ENCODE measurements at places on chromosomes 13 and 19.
A peak's percentile ranks its signal among the peaks of the same experiment; 100 is the strongest.

DNA sequence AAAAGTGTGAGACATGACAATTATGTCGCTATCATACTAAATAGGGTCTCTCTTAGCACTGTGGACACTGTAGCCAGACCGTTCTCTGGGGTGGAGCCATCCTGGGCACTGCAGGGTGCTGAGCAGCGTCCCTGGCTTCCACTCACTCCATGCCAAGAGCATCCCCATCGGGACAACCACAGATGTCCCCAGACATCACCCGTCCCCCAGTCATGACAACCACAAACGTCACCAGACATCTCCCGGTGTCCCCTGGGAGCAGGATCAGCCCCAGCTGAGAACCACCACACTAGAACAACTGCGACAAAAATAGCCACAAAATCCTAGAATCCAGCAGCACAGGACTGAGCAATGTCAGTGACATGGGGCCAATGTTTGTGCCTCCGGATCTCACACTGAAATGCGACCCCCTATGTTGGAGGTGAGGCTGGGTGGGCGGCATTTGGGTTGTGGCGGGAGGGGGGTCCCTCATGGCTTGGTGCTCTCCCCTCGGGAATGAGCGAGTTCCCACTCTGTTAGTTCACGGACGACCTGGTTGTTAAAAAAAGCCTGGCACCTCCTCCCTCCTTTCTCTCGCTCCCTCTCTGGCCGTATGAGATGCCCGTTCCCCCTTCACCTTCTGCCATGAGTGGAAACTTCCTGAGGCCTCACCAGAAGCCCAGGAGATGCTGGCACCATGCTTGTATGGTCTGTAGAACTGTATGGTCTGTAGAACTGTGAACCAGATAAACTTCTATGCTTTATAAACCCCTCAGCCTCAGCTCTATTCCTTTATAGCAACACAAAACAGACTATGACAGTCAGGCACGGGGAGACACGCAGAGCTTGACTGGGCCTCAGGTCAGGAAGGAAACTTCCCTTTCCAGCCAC is 93.9 kb downstream of the GADD45B start:
- no peak for DNase-seq

DNA sequence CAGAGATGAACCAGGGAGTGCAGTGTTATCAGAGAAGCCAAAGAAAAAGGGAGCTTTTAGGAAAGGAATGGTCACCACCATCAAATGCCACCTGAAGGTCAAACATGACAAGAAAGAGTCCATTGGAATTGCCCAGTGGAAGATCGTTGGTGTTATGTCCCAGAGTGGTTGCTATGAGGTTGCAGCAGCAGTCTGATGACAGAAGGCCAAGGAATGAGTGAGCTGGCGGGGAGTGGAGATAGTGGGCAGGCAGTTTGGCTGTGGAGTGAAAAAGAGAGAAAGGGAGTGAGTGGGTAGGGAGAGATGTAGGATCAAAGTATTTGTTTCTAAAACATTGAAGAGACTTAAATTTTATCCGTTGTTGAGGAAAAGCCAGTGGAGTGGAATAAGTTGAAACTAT is 117.4 kb upstream of the WASF3 start:
- DNase-seq: no peak

GRCh38 chr19:54558339-54558738 is 15.3 kb upstream of the LILRA2 start:
- DNase-seq: no peak

- DNase-seq: peak; percentile 29
Observed at GRCh38 chr13:113297370-113298042, 467 bp downstream of the LAMP1 start.

DNA sequence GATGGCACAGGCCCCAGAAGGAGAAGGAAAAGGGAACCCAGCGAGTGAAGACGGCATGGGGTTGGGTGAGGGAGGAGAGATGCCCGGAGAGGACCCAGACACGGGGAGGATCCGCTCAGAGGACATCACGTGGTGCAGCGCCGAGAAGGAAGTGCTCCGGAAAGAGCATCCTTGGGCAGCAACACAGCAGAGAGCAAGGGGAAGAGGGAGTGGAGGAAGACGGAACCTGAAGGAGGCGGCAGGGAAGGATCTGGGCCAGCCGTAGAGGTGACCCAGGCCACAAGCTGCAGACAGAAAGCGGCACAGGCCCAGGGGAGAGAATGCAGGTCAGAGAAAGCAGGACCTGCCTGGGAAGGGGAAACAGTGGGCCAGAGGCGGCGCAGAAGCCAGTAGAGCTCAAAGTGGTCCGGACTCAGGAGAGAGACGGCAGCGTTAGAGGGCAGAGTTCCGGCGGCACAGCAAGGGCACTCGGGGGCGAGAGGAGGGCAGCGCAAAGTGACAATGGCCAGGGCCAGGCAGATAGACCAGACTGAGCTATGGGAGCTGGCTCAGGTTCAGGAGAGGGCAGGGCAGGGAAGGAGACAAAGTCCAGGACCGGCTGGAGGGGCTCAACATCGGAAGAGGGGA is 1.1 kb downstream of the PPP1R12C start:
- peak; percentile 87 for DNase-seq

DNA sequence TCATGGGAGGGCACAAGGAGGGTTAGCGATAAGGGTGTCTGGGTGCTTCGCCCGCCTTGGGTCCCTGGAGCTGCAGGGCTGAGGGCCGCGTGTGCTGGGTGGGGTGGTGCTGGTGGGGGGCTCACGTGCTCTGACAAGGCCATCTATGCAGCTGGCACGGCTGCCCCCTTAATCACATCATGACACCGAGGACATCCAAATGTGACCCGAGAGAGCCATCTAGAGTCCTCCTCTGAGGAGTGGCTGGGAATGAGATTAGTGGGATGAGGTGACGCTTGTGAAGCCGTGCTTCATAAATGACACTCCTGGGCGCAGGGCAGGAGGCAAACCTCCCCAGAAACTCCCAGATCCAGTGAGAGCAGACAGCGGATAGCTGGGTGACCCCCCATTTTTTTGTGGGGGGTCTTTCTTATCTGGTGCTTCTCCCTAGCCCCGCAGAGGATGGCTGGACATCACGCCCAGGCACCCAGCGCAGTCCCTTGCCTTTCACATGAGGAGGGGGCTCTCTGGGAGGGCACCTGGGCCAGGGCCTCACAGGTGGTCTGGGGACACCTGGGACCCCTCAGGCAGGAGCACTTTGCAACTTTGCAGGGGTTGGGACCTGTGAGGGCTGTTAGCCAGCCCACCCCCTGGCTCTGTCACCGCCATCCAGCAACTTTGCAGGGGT is 6.6 kb downstream of the FZR1 start:
- DNase-seq: no peak

- no peak for DNase-seq
Observed at GRCh38 chr19:5287066-5287465, 53.5 kb downstream of the PTPRS start.

GRCh38 chr13:107993239-107993949 is 221.9 kb downstream of the LIG4 start:
- no peak for DNase-seq

GRCh38 chr13:66886264-66886663 is 343.9 kb downstream of the PCDH9 start:
- DNase-seq: no peak

DNA sequence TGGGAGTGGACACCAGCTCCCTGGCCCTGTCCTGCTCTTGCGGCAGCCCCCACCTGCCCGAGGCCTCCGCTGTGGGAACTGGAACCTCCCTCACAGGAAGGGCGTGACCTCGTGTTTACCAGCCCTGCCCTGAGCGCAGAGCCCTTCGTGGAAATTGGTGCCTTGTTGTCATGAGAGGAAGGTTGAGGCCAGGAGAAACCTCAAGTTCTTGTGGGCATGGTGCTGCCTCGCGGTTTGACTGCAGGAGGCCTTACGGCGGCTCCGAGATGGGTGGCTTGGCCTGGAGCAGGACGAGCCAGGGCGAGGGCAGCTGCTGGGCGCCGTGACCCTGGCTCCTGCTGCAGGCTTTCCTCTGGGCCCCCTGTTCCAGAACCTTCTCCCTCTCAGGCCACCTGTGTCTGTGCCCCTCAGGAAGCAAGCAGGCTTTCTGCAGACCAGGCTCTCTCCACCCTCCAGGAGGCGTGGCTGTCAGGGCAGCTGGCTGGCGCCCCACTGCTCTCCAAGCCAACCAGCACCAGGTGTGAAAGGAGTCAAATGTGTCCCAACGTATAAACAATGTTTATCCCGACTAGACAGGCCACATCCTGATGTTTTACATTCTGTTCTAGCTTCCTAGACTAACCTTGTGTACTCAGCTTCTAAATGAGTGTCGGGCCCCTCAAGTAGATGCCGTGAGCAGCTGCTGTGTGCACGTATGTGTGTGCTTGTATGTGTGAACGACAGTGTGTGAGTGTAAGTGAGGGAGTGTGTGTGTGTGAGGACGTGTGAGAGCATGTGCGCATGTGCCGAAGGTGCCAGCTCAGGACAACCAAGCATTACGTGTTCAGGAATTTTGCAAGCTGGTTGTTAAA is 10.4 kb upstream of the RASA3 start:
- no peak for DNase-seq

DNA sequence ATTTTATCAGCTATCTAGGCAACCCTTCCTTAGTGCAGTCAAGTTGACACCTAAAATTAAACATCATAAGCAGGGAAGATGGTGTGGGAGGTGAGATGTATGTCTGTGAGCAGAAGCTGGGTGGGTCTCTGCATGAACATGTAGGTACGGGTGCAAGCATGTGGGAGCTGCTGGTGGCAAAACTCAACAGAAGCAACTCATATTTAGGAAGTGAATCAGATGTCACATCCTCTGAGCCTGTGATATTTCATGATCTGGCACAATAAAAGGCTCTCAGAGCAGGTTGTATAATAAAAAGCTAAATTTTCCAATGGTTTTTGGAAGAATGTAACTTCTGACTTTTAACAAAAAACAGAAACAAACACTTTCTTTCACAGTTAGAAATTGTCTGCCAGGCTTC is 44.4 kb downstream of the C1QTNF9 start:
- DNase-seq: no peak

GRCh38 chr19:8640402-8641004 is 10.1 kb downstream of the NFILZ start:
- no peak for DNase-seq

DNA sequence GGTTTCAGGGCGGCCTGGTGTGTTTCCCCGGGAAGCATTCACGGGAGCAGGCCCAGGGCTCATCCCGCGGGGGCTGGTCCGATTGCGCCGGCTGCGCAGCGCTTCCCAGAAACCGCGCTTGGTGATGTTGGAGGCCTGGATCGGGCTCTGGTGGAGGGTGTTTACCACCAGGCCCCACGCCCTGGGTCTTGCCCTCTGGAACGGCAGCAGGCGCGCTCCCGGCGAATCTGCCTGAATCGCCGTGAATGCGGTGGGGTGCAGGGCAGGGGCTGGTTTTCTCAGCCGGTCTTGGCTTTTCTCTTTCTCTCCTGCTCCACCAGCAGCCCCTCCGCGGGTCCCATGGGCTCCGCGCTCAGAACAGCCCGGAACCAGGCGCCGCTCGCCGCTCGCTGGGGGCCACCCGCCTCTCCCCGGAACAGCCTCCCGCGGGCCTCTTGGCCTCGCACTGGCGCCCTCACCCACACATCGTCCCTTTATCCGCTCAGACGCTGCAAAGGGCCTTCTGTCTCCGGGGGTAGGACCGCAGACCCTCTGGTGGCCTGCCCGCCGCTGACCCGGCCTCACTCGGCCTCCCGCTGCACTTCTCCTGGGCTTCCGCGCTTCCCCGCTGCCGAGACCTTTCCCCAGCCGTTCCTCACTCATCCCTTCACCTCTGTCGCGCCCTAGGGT is 69.4 kb upstream of the GJB6 start:
- DNase-seq: no peak

DNA sequence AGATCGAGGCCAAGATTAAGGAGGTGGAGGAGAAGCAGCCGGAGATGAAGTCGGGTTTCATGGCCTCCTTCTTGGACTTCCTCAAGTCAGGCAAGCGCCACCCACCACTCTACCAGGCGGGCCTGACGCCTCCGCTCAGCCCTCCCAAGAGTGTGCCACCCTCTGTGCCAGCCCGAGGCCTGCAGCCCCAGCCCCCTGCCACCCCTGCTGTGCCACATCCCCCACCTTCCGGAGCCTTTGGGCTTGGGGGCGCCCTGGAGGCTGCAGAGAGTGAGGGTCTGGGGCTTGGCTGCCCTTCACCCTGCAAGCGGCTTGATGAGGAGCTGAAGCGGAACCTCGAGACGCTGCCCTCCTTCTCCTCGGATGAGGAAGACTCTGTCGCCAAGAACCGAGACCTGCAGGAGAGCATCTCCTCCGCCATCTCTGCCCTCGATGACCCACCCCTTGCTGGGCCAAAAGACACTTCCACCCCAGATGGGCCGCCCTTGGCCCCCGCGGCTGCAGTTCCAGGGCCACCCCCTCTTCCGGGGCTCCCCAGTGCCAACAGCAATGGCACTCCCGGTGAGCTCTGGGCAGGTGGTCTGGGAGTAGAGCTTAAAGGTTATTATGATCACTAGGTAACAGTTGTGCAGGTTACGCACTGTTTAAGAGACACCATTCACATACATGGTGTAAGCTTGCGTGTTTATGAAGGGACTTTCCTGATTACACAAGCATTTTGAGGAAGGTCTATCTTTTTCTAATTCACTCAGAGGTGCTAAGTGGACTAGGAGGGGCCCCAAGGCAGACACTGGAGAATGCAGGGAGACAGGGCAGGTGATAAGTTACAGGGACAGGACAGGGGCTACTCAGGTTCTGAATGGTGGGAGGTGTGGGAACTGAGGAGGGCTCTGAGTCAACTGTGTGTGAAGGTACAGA is 8.7 kb downstream of the PRR12 start:
- DNase-seq: no peak

- no peak for DNase-seq
Observed at GRCh38 chr13:33535061-33535460, 249.5 kb upstream of the STARD13 start.

- no peak for DNase-seq
Observed at GRCh38 chr19:47628078-47628771, 19.3 kb downstream of the BICRA start.

DNA sequence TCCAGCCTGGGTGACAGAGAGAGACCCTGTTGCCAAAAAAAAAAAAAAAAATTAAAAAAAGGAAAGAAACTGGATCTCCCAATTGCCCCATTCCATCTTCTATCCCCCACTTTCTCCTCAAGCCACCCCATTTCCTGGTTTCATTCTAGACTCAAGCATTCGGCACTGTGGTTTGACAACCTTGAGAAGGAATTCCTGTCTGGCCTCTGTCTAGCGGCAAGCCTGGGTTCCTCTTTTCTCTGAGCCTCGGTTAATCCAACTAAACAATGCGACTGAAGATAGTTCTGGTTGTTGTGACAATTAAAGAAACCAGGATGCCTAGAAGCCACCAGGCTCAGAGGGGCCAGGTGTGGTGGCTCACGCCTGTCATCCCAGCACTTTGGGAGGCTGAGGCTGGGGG is 3.3 kb upstream of the C3 start:
- DNase-seq: no peak

GRCh38 chr13:112032186-112032993 is 34.6 kb upstream of the SOX1 start:
- no peak for DNase-seq

- no peak for DNase-seq
Observed at GRCh38 chr13:42893214-42893671, 98.8 kb downstream of the EPSTI1 start.

Measured in hepatic stellate cell (primary cell).